ENCODE measurements at places on chromosomes 4 and X.

DNA sequence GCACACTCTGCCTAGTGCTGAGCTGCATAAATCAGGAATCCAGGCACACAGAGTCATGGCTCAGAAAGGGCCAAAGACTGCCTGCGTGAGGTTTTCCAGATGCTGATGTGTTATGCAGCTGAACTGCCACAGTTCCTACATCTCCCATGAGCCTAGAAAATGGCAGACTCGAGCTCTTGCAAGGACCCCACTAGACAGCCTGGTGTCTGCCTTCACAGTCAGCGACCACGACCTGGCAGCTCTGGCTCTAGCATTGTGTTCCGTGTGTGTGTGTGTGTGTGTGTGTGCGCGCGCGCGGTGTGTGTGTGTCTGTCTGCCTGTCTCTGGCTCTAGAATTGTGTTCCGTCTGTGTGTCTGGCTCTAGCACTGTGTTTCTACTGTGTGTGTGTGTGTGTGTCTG, 203.6 kb upstream of the AGTR2 start:
- no peak for DNase-seq

DNA sequence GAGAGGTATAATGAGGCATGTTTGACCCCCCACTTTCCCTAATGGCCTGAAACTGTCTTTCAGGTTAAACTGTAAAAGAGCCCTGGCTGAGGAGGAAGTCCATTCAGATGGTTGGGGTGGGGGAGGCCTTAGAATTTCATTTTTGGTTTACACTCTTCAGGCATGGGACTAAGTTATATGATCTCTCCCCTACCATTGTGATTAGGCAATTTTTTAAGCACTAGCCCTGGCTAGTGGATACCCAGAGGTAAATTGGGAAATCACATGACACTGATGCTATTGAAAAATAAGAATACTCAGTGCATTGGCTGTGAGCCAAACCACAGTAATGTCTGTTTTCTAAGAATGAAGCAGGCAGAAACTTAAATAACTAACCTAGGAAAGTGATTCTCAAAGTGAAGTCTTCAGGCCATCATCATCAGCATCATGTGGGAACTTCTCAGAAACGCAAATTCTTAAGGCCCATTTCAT, 149.7 kb downstream of the RRAGB start:
- no peak for DNase-seq

DNA sequence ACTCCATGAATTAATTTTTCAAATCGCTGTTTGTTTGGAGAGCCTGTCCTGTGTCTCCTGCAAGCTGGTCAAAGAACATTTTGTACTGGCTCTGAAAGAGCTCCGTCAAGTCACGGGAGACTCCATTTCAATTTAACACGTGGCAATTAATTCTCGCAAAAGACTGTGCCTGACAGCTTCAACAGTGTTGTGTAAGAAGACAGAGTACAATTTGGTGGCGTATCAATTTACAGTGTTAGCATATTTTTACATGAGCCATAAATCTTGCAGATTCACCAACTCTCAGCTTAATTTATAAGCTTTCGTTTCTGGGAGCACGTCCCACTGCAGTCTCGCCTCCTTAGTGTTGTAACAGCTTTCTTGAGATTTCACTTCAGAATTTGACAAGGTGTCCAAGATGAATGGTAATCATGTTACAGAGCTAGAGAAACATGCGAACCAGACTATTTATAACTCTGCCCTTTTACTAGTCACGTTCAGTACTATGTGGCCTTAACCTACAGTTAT, 70.8 kb downstream of the RWDD4 start:
- DNase-seq, result no peak

DNA sequence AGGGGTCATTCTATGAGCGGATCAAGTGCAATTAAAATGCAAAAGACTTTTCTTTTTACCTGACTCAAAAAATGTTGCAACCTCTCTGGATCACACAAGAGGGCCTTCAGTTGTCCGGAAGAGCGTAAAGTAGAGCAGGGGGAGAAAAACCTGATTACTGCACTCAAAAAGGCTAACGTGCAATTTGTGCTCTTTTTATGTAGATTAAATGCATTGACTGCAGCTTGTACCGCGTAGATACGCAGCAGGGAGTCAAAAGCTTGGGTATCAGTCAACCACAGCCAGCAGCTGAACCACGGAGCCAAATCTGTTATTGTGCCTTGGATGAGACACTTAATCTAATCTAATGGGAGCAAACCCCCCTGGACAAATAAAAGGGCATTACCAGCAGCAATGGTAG, 107.3 kb upstream of the RAI2 start:
- no peak for DNase-seq

- no peak for DNase-seq
These were observed 88.3 kb upstream of the DDIT4L start for GRCh38 chr4:100278567-100278966.

DNA sequence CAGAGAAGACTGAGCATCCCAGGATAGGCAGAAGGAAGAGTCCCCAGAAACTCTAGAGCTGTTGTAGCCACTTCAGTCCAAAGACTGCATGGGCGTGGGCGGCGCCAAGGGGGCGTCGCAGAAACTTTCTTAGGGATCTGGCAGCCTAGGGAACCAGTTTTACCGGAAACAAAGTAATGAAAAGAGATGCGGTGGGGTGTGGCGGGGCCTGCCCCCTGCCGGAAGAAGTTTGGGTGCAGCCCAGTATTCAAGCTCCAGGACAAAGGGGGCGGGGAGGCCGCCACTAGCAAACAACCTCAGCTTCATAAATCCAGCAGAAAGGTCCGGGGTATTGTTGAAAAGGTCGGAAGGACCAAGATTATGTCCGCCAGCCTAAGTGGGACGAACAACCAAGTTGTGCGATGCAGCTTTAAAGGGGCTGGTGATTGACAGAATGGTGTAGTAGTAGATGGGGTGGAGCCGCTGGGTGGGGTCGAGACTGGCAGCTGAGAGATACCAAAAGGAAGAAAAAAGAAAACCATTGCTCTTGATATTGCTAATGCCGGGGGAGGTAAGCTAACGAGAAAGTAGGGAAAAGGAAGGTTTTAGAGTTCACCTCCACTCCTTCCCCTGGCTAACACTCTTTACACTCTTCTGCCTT, 190.5 kb downstream of the RRAGB start:
- DNase-seq, result peak; percentile 0

DNA sequence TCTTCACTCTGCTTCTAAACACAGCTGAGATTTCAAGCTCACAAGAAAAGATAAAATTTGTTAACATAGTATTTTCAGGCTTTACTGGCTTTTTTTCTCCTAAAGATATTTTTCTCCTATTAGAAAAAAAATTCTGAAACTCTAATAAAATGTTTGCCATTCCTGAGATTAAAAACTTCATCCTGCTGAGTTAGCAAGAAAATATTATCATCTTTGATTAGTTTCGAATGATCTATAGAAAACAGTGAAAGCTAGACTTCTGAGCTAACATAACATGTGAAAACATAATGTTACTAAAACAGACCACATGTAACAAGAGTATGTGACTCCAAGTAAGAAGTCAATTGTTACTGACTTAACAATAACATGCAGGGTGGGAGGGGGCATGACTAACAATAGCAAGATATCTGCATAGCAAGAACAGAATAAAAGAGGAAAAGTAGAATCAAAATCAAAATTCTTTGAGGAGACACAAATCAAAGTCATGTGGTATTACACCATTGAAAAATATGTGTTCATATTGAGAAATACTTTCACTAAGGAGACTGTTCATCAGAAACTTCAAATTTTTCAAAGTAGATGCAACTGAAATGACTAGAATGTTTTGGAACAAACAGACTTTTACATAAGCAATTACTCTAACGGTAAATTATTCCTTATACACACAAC, 14.5 kb downstream of the TBCK start:
- no peak for DNase-seq

- DNase-seq, result no peak
These were observed 38.0 kb downstream of the YIPF6 start for GRCh38 chrX:68536884-68537283.

GRCh38 chrX:30930679-30931078, 41.6 kb upstream of the TAB3 start:
- DNase-seq, result no peak

All from bone marrow (tissue), 2 donors.